ENCODE measurements at places on chromosomes 4 and X. TPM values are rescaled to one million over a fixed set of nuclear protein-coding genes. Genes with fewer than 3 reads are reported as not detected.

DNA sequence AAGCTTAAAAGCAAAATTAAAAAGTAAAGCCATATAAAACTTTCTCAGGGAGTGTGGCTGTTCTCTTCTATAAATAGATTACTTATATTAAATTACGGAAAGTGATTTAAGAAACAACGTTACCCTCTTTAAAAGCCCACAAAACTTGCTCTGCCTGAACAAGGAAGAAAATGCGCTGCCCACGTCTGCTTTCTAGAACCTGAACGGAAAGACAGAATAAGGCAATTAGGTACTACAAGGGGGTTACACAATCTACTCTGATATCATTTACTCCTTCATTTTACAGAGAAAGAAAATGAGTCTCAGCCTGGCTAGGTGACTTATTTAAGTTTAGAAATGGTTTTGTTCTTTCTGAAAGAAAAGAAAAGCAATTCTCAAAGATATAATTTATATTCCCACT is 147.2 kb downstream of the RNF150 start:
- no peak for DNase-seq

Gene SRPK3
- not detected for total RNA-seq

Gene PASD1
- not detected for total RNA-seq

Gene IL13RA1
- total RNA-seq, result 41.1 TPM

Gene COL4A5
- 57.1 TPM for total RNA-seq

Gene PPARGC1A
- total RNA-seq, result 0.53 TPM

Gene MAGEA2B
- total RNA-seq, result 1.2 TPM

All from astrocyte (in vitro differentiated cells and primary cell).